ENCODE measurements at places on chromosomes 1 and 21.

GRCh38 chr1:52460694-52461093, 56.3 kb downstream of the PRPF38A start:
- no peak for DNase-seq

DNA sequence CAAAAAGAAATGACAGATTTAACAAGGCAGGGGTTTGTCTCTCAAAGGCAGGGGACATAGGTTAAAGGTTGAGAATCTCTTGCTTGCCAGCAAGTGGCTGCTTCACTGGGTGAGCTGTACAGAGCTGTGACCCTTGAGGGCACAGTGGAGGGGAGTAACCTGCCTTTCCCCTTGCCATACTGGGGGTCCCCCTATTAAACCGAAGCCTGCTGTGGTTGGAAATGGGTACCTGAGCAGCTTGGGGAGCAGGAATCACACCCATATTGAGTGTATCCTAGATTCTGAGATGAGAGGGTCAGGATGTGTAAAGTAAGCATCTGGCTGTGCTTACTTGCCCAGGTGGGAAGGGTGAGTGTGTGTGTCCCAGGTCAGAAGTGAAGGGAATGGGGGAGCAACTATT, 31.8 kb downstream of the WNT4 start:
- DNase-seq = no peak

DNA sequence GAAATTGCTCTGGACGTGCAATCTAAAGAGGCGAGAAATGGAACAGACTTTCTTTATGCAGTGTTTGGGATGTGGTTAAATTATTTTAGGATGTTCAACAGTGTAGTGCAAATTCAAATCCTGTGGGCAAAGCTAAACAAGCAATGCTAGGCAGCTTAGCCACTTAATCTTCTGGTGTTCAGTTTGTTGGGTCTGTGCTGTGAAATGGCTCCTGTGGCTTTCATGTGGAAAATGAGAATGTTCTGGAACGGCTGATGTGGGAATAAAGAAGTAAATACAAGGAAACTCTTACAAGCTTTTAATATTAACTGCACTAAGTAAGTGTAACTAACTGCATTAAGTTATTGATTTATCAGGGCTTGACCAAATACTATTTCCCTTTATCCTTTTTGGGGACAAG, 766.6 kb downstream of the ADGRL2 start:
- no peak for DNase-seq

- no peak for DNase-seq
These were observed 27.9 kb downstream of the DIP2A start for GRCh38 chr21:46486481-46487126.

DNA sequence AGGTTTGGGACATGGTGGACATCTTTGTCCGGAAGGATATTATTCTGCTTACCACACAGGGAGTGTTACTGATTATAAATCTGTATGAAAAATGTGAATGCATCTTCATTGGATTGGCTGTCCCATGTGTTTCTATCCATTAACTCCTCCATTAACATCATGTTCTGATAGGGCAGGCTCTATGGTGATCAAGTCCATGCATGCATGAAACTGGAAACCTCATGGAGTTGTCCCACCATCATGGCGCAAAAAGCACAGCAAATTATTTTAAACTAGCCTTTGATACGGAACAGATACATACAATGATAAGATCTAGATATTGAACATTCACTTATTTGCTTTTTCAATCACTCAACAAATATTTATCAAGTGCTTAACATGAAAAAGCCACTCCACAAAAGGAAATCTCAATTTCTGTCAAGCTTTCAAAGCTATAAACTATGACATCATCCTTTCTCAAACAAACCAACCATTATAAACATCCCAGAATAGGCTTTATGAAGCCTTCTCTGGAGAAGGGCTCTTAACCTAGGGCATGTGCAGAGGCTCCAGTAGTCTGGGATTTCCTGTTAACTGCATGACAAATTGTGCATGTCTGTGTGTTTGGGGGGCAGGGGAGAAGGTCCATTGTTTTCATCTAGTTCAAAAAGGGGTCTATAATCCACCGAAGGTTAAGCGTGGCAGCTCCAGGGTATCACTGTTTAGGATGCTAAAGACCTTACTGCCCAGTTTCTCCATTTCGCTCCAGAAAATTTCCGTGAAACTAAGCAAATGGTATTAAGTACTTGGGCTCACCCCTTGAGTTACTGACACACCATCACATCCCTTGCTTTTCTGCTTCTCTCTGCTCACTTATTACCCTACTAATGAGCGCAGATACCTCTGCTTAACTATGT, 46.1 kb downstream of the ADAMTS1 start:
- DNase-seq = peak; percentile 44

DNA sequence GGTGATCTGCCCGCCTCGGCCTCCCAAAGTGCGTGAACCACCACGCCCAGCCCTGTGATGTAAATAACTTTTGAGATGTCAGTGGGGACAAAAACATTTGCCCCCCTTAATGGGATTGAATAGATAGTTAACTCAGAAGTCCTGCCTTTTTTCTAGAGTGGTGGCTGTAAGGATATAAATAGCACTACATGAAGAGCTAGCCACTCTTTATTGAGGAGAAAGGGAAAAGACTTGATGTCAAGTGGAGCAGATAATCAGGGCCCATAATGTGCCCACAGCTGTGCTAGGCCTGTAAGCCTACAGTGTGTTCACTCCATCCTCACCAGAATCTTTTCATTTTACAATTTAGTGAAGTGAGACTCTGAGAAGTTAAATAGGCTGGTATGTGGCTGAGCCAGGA, 3.6 kb downstream of the GIPC2 start:
- DNase-seq = no peak

GRCh38 chr1:167984886-167985489, 48.1 kb upstream of the MPC2 start:
- no peak for DNase-seq

DNA sequence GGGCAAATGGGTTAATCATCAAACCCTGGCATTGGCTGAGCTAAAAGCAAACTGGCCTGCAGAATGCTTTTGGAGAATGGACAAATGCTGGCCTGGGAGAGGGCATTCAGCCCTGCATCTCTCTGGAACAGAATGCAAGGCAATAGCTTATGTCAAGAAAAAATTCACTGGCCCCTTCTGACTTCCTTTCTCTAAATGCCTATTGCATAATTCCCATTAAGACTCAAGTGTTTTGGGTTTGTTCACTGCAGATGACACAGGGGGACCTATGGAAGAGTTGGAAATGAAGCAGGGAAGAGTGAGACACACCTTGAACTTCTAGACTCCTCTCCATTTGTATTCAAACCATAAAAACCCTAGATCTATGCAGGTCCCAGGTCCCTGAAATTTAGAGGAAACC, 15.9 kb downstream of the PEA15 start:
- DNase-seq = no peak

DNA sequence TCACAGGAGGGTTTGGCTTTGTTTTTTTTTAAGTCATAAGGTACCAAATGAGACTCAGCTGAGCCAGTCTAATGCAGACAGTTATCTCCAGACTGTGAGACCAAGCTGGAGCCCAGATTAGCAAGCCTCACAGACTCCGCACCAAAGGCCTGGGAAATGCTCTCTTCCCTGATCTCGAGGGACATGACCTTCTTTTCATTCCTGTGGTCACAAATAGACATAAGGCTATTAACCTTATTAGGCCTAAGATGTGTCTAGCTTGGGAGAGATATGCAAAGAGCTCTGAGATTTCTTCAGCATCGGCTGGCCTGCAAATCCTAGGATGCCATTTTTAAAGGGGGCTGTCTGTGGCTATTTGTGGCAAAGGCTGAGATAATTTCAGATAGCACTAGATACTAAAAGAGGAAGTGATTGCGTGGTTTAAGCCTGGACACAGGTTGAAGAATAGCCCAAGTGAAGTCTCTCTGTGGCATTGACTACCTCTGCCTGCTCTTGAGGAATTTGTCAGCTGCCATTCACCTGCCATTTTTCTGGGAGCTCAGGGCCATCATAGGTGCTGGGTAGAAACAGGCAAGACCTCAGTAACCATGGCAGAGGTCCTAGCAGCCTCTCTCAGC, 301.3 kb downstream of the SIPA1L2 start:
- no peak for DNase-seq

DNA sequence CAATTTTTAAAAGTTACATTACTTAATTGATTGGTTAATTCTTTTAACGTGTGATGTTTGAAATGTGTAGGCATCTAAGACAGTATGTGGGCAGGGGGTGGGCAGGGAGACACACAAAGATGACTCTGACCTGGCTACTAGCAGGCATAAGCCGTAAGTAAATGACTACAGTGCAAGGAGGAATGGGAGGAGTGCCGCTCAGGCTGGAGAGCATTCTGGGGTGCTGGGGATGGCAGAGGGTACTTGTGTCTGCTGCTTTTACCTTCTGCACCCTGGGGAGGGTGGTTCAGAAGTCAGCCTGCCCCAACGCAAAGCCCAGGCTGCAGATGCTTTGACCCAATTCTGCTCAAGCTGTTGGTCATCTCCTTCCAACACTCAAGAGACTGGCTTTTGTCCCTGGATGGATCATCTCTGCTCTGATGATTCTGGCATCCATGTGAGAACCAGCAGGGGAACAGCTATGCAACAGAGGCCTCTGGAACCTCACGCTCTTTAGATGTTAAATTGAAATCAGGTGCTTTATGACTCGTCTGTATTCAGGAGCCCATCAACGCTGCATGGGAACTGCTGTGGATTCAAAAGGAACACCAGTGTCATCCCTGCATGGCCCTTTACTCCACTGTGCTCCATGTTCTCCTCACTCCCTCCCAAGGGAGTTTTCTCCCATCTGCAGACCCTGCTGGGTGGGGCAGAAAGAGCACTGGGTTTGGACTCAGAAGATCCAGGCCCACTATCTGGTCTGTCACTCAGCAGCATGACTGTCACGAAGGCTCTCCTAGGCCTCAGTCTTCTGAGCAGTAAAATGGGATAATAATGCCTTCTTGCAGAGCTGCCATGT, 78.8 kb downstream of the FAM78B start:
- no peak for DNase-seq

GRCh38 chr1:99181892-99182291, 82.4 kb upstream of the PLPPR4 start:
- no peak for DNase-seq

- peak; percentile 8 for DNase-seq
These were observed 158.9 kb upstream of the JUN start for GRCh38 chr1:58942759-58943191.

DNA sequence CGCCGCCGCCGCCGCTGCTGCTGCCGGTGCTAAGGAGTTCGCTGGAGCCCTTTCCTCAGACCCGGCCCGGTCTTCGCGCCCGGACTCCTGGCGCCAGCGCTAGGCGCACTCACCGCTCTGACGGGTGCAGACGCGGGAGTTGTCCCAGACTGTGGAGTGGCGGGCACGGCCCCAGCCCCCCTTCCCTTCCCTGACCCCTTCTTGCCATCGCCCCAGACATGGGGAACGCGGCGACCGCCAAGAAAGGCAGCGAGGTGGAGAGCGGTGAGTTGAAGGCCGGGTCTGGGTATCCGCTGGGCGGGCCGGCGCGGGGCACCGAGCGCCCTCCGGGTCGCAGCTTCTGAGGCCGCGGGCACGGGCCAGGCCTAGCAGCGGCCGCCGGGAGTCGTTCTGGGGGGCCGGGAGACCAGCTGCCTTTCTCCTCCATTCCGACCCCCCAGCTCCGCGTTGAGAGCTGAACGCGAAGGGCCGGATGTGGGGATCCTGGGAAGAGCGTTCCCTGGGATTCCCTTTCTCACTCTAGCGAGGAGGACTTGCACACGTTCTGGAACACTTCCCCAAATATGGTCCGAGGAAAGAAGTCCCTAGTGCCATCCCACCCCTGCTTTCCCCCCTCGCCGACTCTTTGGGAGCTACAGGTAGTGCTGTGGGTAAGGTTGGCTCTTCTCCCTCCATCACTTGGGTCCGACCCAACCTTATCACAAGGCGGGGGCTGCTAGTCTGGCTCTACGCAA, 65.8 kb upstream of the PRKACB start:
- peak; percentile 36 for DNase-seq

- peak; percentile 97 for DNase-seq
These were observed 1048.5 kb downstream of the PLA2G4A start for GRCh38 chr1:187877220-187877619.

DNA sequence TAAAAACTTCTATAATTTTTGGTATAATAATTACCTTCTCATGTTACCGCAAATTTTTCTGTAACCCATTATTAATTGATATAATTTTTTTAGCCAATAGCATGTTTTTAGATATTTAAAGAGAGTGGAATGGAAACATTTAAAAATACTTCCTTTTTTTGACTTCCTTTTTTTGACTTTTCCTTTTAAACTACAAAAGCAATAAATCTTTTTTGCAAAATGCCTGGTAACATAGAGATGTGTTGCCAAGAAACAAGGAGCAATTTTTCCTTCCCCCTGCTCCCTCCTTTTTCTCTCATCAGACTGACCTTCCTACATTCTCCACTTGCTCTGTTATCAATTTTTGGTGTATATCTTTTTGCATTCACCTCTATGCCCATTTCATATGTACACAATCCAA, 666.2 kb downstream of the ADGRL2 start:
- no peak for DNase-seq

All from COR-L47 (cell line).